ENCODE measurements at places on chromosomes 1 and 21.
A peak's percentile ranks its signal among the peaks of the same experiment; 100 is the strongest.

DNA sequence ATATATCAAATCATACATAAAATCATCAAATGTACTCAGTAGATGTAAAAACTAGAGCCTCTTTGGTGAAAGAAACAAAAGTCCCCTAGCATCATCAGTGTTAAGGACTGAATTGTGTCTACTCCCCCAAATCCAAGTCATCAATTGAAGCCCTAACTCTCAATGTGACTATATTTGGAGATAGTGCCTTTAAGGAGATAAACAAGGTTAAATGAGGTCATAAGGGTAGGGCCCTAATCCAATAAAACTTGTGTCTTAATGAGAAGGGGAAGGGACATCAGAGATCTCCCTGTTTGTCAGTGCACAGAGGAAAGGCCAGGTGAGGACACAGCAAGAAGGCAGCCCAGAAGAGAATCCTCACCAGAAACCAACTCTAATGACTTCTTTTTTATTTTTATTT lies 33.5 kb downstream of the USP24 start:
- no peak for DNase-seq

DNA sequence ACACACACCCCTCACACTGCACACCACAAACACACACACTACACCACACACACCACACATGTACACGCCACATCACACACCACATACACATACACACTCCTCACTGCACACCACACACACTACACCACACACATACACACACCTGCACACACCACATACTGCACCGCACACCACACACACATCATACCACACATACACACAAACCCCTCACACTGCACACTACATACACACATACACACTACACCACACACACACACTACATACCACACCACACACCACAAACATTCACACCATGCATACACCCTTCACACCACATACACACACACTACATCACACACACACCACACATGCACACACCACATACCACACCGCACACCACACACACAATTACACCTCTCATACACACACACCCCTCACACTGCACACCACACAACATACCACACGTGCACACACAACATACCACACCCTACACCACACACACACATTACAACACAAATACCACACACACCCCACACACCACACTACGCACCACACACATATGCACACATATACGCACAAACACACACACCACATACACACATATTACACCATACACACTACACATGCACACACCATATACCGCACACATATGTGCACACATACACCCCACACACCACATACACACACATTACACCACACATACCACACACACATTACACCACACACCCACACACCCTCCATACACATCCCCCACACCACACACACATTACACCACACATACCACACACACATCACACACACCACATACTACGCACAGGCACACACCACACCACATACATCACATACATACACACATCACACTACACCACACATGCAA lies 29.6 kb downstream of the RAB7B start:
- DNase-seq = no peak

DNA sequence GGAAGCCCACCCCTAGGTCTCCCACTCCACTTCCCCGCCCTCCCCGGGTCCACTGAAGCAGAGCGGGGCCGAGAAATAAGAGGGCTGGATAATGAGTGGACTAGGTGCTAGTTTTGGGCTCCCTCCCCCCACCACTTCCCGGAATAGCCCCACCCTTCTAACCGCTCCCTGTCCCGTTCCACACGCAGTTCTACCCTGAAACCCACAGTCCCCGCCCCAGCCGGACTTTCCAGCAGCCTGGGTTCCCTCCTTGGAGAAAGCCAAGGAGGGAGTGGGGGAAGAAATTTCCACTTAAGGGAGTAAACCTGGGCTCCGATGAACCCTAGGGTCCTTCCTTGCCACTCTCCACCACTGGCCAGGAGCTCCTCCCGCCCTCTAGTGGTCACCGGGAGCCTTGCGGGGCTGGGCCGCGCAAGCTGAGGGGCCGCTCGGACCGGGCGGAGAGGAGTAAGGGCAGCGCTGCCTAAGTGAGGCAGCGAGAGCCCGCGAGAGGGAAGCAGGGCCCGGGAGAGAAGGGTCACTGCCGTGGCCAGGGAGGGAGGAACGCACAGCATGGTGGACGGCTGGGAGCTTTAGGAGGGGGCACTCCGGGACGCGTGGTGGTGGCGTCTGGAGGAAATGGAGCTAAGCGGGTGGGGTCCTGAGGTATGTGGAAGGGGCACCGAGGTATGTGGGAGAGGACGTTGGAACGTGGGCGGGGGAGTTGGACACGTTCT lies 14.3 kb downstream of the THBS3 start:
- peak; percentile 89 for DNase-seq

DNA sequence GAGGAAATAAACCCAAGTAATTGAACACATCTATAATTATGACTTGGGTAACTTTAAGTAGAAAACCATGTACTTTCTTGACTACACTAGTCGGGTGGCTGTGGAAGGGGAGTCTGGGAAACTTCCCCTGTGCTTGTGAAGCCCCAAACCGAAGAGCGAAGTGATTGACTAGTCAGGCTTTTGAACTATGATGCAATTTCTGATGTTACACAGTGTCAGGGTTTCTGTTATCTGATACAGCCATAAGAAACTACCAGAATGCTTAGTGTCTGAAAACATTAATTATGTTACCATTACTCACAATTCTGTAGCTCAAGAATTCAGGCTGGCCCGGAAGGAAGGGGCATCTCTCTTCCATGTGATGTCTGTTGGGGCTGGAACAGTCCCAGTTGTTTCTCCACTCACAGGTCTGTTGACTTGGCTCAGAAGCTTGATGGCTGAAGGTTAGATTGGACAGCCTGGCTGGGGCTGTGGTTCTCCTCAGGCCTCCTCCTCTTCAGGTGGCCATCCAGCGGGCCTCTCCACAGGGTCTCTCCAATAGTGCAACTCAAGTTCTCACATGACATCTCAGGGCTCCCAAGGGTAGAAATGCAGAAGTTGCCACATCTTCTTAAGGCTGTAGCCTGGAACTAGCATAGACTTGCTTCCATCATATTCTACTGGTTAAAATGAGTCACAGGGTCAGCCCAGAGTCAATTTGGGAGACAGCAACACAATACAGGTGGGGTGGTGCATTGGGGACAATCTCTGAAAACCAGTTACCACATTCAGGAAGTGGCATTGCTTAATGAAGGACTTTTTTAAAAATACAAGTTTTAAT lies 8.3 kb upstream of the C8B start:
- peak; percentile 61 for DNase-seq

GRCh38 chr1:44947774-44948311 lies 38.6 kb downstream of the EIF2B3 start:
- no peak for DNase-seq

GRCh38 chr1:72433591-72433990 lies 151.3 kb upstream of the NEGR1 start:
- no peak for DNase-seq

DNA sequence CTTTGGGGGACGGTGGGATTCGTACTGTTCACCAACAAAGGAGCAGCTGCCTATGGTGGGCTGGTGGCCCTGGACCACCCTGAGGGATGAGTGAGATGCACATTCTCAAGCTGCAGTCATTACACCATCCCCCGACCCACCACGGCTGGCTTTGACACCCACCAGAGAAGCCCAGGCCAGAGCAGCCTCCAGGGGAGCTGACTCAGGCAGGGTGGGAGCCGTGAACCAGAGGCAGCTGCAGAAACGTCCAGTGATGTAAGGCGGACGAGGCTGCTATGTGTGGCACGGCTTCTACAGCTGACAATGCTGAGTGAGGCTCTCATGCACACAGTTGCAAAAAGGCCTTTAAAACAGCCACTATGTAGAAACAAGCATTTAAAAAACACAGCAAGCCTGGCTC lies 40.1 kb downstream of the CHAF1B start:
- DNase-seq = peak; percentile 70

GRCh38 chr1:211628417-211628816 lies 47.0 kb downstream of the NEK2 start:
- no peak for DNase-seq
